ENCODE measurements at places on chromosomes 1 and 21.
A peak's percentile ranks its signal among the peaks of the same experiment; 100 is the strongest.

DNA sequence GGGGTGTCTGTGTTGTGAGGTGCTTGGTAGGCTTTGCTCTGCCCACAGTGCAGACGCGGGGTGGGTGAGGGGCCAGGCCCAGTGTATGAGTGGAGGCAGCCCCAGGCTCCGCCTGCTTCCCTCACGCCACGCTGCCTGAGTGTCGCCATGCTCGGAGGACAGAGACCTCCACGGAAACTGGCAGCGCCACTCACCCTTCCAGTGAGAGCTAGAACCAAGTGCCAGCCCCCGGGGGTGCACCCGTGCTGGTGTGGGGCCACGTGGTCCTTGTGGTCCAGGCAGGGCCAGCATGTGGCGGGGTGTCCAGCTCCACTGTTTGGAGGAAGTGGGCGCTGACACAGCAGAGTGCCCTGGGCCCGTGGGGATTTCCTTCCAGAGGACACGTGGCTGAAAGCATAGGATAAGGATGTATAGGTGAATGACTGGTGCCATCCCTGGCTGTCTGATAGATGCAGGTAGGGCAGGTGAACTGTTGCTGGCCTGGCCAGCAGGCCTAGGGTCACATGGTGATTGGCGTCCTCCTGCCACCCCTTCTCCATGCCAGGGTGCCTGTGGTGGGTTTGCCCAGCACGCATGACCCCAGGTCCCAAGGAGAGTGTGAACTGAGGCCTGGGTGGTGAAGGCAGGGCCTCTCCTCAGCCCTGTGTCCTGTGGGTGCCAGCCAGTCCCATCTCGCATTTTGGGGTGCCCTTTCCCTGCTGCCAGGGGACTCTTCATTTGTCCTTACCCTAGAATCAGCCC, 3.8 kb downstream of the LRRC3 start:
- DNase-seq, result no peak

GRCh38 chr1:156599811-156600210, 1.5 kb downstream of the GPATCH4 start:
- DNase-seq, result no peak

GRCh38 chr21:44533891-44534627, 5.9 kb downstream of the KRTAP10-1 start:
- DNase-seq, result no peak

DNA sequence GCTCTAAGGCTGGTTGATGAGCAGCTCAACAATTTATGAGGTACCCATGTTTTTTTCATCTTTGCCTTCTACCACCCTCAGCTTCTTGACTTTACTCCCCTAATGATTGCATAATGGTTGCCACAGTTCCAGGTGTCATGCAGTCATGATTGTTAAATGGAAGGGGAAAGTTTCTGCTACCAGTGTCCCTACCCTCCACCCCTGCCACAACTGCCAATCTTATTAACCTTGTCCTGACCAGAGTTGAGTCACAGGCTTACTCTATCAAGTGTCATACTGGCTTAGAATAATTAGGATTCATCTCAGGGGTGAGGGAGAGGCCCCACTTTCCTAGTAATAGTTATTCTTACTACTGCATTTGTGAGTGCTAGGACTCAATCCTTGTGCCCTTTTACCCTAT, 7.9 kb upstream of the FUBP1 start:
- no peak for DNase-seq

GRCh38 chr1:226838456-226838855, 32.0 kb upstream of the PSEN2 start:
- DNase-seq, result no peak

- peak; percentile 49 for DNase-seq
Measured at GRCh38 chr1:3683992-3684391, 31.7 kb downstream of the TP73 start.

DNA sequence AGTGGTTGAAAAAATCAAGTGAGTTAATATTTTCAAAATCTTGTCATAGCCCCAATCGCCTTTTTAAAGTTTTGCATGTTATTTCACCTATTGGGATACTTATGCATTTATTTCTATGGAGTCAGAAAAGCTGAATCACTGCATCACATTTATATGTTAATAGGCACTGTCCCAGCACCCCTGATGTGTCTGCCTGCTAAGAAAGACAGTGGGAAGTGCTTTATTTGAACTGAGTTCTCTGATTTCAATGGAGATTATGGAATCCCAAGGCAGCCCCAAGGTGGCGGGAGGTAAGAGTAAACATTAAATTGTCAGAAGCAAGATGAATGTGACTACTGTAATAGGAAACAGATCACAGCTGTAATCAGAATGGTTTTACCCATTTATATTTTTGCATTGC, 2225.7 kb downstream of the NCAM2 start:
- no peak for DNase-seq

DNA sequence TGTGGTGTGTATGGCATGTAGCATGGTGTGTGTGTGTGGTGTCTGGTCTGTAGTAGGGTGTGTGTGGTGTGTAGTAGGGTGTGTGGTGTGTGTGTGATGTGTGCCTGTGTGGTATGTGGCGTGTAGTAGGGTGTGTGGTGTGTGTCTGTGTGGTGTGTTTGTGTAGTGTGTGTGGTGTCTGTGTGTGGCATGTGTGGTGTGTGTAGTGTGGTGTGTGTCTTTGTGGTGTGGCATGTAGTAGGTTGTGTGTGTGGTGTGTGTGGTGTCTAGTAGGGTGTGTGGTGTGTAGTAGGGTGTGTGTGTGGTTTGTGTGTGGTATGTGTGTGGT, 85.5 kb downstream of the SYT2 start:
- no peak for DNase-seq

- DNase-seq, result no peak
Measured at GRCh38 chr1:10320336-10320735, 78.5 kb upstream of the PGD start.

DNA sequence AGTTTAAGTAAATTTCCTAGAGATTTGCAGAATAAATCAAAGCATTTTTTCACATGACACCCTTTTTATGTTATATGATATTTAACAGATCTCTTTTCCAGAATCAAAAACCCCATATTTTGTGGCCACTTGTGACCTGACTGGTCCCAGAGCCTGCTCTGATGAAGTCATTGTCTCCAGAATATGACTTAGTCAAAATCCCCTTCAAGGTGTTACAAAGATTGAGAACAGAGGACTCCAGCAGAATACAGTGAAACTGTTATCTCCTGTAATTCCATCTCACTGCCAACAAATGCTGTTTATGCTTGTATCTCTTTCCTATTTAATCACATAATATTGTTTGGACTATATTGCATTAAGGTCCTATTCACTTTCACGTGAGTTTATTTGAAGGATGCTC, 25.6 kb downstream of the RGS1 start:
- no peak for DNase-seq

DNA sequence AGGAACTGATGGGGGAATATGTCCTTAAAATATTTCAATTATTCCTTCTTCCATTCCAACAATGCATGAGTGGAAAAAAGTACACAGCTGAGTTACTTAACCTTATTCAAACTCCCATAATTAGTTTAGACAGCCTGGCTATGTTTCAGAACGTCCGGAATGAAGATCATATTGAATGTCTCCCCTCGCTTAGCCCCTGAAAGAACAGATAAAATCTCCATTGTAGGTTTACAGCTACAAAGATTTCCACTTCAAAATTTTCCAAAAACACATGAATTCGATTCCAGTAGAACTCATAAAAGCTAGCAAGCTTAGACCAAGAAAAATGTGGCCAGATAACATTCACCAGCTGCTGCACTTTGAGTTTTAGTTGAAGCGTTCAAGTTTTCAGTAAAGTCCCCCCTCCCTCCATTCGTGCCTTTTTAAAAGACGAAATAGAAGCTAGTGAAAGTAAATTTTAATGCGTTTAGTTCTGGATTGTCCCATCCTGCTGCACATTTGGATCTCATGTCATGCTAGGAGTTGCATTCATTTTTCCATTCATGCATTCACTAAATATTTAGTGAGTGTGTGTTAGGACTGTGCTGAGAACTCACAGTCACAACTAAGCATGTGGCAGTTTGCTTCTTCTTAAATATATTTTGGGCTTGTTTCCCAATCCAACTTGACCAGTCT, 29.4 kb upstream of the SSX2IP start:
- no peak for DNase-seq

GRCh38 chr1:62849031-62849430, 65.1 kb downstream of the ATG4C start:
- no peak for DNase-seq

DNA sequence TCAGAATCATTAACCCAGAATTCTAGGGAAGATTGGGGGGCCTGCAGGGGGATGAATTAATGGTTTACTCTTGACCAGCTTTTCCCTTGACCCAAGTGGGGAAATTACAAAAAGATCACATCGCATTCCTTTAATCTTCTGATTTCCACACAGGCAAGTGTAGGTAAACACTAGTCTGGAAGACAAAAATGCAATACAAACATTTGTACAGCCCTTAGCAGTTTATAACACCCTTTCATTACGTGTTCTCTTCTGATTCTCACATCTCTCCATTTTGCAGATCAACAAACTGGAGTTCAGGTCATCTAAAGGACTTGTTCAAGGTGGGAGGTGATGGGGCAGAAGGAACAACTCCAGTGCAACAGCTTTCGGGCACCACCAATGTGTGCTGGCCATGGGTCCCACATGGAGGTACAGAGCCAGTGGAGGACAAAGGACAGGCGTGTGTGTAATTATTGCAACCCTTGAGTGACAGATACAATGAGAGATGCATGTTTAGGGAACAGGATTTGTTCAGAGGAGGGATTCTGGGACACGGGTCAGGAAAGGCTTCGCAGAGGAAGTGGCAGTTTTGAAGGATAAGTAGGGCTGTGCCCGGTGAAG, 20.4 kb downstream of the ATF3 start:
- no peak for DNase-seq

DNA sequence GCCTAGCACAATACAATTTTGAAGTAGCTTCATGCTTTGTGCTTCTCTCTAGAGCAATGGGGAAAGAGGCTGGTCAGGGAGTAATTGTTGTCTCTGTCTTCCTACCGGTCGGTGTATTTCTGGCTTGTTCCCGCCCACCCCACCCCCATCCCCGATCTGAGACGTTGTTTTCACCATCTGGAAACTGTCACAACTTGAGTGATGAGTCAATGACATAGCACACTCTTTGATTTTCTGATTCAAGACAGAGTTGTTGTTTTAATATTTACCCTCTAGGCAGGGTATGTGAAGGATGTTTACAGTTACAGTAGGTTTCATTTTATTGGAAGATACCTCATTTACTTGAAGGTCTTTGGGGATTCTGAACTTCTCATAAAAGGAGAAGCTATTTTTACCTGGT, 7.0 kb downstream of the IL12RB2 start:
- no peak for DNase-seq

DNA sequence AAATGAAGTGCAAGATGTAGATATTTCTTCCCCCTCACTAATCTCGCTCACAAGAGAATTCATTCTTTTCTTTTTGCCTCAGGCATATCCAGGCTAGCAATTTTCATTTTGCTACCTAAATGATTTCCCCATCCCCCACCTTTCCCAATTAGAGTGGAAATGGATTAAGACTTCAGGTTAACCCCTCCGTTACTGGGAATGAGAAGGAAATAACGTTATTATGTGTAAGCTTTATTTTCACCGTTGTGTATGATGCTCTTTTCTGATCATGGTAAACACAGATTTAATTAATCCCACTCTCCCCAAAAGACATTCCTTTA, 143.9 kb downstream of the RUNX1 start:
- DNase-seq, result no peak

- DNase-seq, result no peak
Measured at GRCh38 chr1:56355422-56355821, 223.9 kb downstream of the PLPP3 start.

GRCh38 chr1:148373192-148373925, 109.7 kb downstream of the PPIAL4G start:
- DNase-seq, result no peak

- no peak for DNase-seq
Measured at GRCh38 chr21:33441489-33442477, 38.0 kb downstream of the TMEM50B start.

- no peak for DNase-seq
Measured at GRCh38 chr1:185990565-185990964, 256.4 kb downstream of the HMCN1 start.

DNA sequence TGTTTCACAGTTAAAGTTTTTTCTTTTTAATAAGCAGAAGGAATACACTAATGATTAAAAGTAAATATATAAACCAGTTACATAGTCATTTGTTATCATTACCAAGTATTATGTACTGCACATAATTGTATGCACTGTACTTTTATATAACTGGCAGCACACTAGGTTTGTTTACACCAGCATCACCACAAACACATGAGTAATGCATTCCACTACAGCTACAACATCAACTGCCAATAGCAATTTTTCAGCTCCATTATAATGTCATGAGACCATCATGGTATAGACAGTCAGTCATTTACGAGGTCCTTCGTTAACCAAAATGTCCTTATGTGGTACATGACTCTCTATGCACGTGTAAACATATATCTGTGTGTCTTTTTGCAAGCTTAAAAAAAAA, 35.2 kb downstream of the SCYL3 start:
- no peak for DNase-seq

DNA sequence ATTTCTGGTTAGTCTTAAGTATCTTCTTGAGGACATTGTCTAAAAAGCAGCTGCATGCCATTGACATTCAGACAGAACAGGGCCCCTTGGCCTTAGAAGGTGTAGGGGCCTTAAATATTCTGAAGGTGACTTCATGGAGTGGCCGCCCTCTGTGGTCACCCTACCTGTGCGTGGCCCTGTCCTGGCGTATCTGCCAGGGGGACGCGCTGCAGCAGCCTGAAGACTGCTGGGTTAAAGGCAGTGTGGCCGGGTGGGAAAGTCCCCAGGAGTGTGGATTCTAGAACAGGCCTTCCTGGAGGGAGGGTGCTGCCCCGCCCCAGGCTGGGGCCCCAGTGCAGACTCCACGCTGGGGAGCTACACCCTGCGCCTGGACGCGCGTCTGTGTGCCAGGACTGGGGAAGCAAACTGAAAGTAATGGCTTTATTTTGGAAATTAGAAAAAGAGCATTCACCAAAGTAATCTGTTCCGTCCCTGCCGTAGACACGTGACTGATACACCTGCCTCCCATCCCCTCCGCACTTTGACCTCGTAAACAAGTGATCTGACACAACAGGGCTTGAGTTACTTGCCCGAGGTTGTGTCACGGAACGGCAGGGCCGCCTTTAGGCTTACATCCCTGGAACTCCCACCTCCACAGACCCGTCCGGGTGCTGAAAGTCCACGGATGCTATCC, 1.8 kb downstream of the AGPAT3 start:
- DNase-seq, result no peak

GRCh38 chr1:99943223-99943794, 26.5 kb upstream of the SLC35A3 start:
- no peak for DNase-seq

DNA sequence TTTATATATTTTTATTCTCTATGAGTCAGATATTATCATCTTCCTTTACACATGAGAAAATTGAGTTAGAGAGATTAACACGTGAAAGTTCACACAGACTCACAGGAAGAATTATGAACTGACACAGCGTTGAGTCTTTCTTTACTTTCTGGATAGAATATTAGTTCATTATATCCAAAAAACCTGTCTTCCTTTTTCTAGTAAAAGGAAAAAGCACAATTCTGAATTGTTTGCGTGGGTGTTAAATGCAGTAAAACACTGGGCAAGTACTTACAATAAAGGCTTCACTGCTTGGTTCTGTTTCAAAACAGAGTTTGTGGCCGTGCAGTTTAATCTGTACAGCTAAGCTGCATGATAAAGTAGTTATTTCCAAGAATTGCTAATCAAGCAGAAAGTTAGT, 10.8 kb downstream of the MAGI3 start:
- no peak for DNase-seq

- no peak for DNase-seq
Measured at GRCh38 chr1:202807451-202807925, 733 bp downstream of the KDM5B start.

Measured in neural crest cell (in vitro differentiated cells).